ENCODE measurements at places on chromosomes 4 and X.

DNA sequence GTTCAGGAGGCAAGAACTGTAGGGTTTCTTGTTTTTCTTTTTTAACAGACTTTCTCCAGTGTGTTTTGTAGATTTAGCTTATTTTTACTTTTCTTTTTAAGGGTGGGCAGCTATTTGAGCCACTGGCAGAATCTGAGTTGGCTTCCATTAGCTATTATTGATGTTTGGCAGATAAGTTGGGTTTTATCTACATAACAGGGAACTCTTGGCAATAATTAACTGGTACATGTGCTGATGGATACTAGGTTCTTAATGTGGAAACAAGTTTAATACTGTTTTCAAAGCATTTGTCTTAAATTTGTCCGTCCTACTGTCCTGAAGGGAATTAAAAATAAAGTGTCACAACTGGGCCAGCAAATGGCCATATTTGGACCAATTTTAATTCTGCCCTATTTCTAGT is 80.5 kb downstream of the PHOX2B start:
- DNase-seq, result no peak

GRCh38 chr4:140559696-140560095 is 9.1 kb downstream of the UCP1 start:
- DNase-seq, result no peak

DNA sequence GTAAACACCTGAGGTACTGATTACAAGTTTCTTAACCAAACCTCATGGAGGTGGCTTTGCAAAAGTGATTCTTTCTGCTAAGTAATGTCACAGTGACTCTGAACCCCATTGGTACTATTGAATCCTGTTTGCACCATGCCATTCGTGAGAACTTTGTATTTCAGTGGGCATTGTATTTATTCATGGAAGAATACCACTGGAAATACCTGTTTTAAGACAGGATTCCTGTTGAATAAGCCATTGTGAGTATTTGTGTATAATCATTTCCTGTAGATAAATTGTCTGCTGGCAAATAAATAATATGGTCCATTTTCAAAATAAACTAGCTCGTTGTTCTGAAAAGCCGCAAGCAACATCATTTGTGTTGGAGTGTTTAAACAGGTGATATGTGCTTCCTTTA is 136.4 kb upstream of the GUCY1A1 start:
- no peak for DNase-seq

- DNase-seq, result peak; percentile 8
Observed at GRCh38 chrX:49001521-49002090, 458 bp downstream of the GRIPAP1 start.

DNA sequence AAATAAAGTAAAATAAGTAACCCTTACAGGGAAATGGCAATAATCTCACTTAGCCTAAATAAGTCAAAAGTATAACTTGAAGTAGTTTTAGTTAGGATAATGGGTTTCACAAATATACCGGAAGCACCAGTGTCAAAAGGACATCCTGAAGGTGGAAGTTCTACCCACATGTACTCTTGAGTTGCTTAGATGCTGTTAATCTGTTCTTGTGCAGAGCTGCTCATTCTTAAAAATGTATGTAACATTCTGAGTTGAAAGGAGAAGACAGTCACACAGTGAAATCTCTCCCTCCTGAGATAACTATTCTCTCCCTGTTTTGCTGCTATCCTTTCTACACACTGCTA is 11.2 kb upstream of the CCNG2 start:
- DNase-seq, result no peak

DNA sequence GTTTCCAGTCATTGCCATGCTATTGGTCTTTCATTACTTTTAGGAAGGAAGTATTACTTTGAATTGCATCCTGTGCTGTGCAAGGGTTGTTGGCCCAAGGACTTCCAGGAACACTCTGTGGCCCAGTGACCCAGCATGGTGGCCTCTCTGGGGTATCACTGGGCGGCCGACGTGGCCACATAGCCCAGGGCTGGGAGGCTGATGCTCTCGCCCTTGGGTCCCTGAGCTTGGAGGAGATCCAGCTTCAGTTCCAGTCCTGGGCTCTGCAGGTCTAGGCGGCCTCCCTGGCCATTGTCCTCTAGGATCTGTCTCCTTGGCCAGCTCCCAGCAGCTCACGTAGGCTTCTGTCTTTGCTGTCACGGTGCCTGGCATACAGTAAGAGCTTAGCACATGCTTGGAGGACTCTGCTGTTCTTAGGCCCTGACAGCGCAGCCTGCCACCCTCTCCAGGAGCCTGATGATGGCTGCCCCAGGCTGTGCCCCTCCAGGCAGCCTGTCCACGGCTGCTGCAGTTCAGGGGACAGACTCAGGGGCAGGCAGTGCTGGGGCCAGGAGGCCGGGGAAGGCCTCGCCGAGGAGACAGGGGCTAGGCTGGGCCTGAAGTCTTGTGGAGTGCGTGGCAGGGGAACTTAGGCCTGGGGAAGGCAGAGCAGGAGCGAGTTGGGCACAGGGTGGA is 42.2 kb downstream of the SORCS2 start:
- DNase-seq, result no peak

All from HTR-8/SVneo (cell line).